ENCODE measurements at places on chromosomes 5 and 9.

DNA sequence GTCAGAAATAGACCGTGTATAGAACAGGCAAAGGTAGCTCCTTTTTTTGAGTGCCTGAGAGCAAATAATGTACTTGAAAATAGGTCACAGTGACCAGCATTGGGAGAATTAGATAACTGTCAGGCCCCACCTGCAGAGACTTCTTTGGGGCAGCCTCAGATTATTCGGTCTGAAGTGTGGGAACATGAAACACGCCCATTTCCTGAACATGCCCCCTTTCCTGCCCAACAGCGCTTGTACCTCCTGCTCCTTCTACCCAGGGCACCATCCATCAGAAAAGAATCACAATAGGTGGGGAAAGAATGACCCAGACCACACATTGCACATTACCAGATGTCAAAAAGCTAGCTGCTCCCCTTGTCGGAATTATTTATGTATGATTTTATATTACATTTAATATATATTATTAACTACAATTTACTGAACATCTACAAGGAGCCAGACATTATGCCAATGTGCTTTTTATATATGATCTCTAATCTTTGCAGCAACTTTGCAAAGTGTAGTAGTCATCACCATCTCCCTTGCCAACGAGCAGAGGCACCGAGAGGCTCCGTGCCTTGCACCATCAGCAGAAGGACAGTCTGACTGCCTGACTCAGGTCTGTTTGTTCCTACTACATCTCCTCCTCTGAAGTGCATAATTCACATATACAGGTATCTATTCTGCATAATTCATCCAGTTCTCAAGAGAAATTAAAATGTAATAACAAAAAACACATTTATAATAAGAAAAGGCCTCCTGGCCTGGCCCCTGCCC lies 39.5 kb downstream of the PTPN3 start:
- no peak for DNase-seq

GRCh38 chr9:76866689-76867088 lies 39.2 kb downstream of the PRUNE2 start:
- DNase-seq, result peak; percentile 39

DNA sequence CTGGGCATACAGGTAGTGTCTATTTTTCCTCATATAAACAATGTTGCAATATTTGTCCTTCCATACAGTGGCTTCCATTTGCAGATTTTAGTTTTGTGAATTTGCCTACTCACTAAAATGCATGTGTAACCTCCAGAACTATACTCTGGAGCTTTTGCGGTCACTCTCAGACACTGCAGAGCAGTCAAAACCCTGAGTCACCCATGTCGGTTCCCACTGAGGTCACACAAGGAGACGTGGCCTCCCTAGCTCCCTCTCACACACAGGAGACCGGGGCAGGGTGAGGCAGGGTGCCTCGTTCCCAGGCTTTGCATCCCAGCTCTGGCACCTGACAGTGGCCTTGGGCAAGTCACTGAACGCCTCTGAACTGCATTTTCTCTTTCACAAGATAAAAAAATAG lies 55.5 kb upstream of the ZNF354A start:
- DNase-seq, result no peak

DNA sequence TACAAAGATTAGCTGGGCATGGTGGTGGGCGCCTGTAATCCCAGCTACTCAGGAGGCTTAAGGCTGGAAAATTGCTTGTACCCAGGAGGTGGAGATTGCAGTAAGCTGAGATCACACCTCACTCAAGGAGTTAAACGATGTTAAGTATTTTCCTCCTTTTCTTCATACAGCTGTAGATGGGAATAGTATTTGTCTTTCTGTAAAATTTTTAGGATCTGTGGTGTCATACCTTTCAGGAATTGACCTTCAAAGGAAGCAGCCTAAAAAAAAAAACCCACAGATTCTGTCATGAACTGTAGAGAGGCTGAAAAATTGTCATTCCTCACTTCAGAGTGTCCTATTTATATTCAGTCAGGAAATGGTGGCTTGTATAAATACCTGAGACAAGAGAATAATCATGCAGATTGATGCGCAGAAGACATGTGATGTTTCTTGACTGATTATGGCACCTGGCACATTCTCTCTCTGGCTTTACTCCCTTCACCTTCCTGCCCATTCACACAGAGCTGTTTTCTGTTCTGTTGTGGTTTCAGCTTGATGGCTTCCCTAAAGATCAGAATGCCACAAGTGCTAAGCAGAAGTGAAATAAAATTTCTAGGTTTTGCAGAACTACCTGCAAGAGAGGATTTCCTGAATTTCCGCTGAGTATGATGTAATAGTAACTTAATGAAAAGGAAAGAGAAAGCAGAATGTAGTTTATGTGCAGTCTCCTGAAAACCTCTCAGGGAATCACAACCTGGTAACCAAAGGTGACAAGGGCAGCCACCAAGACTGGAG lies 3.8 kb downstream of the IFNA1 start:
- DNase-seq, result no peak

DNA sequence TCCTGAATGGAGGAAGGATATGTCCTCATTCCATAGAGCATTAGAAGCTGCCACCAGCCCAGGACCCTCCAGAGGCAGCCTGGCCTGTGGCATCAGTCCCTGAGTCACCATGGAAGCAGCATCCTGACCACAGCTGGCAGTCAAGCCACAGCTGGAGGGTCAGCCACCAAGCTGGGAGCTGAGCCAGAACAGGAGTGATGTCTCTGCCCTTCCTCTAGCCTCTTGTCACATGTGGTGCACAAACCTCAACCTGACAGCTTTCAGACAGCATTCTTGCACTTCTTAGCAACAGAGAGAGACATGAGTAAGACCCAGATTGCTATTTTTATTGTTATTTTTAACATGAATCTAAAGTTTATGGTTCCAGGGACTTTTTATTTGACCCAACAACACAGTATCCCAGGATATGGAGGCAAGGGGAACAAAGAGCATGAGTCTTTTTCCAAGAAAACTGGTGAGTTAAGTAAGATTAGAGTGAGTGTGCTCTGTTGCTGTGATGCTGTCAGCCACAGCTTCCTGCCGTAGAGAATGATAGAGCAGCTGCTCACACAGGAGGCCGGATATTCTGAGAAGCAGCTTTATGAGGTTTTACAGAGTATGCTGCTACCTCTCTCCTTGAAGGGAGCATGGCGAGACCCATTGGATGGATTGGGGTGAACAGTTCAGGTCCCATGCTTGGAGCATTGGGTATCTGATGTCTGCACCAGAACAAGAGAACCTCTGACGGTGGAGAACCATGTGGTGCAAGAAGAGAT lies 13.0 kb upstream of the CYFIP2 start:
- no peak for DNase-seq

GRCh38 chr9:82122731-82123130 lies 134.2 kb downstream of the SPATA31D1 start:
- DNase-seq, result no peak

DNA sequence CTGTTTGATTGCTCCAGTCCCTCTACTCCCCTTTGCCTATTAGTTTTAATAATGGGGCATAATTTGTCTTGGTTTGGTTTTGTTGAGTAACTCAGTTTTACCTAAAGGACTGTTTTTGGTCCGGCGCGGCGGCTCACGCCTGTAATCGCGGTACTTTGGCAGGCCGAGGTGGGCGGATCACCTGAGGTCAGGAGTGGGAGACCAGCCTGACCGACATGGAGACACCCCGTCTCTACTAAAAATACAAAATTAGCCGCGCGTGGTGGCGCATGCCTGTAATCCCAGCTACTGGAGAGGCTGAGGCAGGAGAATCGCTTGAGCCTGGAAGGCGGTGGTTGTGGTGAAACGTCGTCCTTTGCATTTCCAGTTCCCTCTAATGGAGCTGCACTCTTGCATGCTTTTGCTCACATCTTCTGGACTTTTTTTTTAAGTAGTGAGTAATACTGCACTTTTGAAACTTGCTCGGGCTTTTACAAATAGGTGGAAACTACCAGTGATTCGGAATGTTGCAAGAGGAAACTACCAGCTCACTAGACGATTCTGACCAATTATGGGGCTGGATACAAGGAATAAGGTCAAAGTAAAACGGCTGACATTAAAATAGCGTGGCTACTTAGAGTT lies 721 bp upstream of the MAML1 start:
- DNase-seq, result no peak

Measured in COLO829 (cell line).